DMS79 (cell line): ENCODE measurements at places on chromosomes 12 and 14.

- no peak for DNase-seq
Measured at GRCh38 chr12:41981013-41981412, 163.7 kb downstream of the GXYLT1 start.

GRCh38 chr12:105554856-105555255, 224.4 kb downstream of the C12orf75 start:
- no peak for DNase-seq

- DNase-seq = no peak
Measured at GRCh38 chr12:47134005-47134404, 54.2 kb upstream of the AMIGO2 start.

GRCh38 chr14:26595926-26596542, 1.8 kb downstream of the NOVA1 start:
- DNase-seq = peak; percentile 40

GRCh38 chr14:45128963-45129629, 5.2 kb downstream of the FKBP3 start:
- no peak for DNase-seq
